Activated CD8-positive, alpha-beta memory T cell treated with anti-CD3 and anti-CD28 coated beads for 4 hours (primary cell): ENCODE measurements at places on chromosomes 11 and 22.

DNA sequence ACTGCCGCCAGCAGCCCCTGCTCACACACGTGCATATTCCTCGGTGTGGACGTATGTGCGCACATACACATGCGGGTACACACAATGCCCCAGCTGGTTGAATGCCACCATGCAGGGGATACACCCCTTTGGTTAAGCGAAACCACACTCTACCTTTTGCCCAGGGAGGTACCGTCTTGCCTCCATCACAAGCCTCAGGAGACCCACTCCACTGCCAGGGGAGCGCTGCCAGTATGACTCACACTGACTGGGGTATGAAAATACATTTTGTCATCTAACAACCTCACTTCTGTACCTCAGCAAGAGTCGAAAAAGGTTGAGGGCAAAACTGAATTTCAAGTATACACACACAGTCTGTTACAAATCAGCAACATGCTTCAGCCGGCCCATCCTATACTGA is 39.4 kb downstream of the TMEM45B start:
- DNase-seq = no peak

DNA sequence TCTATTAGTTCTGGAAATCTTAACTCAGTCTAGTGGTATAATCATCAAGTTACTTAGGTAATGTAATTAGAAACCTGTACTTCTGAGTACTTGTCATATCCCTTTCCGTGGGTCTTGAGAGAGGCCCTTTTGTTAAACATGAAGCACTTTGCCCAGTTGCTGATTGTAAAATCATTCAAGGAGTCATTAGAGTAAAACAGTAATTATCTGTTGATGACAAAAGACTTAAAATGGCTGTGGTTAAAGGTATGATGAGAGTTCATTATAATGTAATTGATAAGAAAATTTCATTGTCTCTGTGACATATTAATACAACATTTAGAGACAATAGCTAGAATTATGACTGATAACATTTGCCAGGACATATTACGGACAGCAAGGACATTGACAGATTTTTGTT is 34.3 kb downstream of the PRR5L start:
- DNase-seq = no peak

- no peak for DNase-seq
Observed at GRCh38 chr22:27310966-27311697, 490.4 kb downstream of the MN1 start.

- DNase-seq = no peak
Observed at GRCh38 chr11:73520353-73521061, 77.4 kb downstream of the FAM168A start.

GRCh38 chr11:109978895-109979294 is 114.3 kb upstream of the ZC3H12C start:
- DNase-seq = no peak

- DNase-seq = no peak
Observed at GRCh38 chr11:134283461-134284230, 7.5 kb downstream of the GLB1L3 start.

DNA sequence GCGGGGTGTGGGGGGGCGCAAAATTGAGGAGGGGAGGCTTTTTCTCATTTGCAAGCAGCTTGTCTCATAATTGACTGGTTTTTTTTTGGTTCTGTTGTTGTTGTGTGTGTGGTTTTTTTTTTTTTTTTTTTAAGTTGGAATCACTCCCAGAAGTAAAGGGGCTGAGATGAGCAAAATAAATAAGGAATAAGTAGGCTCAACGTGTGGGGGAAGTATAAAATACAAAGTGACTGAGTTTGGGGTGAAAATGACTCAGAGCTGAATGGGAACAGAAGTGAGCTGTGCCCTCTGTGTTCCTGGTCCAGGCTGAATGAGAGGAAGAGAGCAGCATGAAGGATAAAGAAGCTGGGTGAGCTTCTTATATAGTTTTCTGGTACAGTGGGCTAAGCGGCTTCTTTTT is 90.0 kb downstream of the GRIK4 start:
- DNase-seq = no peak

DNA sequence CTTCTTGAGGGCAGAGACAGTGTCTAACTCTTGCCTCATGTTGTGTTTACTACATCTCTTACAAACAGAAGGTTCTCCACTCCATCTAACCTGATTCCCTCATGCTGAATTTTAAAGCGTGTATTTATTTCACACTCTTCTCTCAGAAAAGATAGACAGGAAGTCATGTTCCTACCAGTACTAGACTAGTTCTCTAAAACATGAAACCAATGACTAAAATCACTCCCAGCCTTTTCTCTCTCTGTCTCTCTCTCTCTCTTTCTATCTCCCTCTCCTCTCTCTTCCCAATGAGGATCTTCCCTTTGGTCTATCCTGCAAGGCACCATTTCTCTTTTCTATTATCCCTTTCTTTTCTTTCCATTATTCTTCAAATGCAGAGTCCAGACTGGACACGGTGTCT is 391.9 kb upstream of the CADM1 start:
- DNase-seq = no peak

- DNase-seq = no peak
Observed at GRCh38 chr11:14117632-14118031, 155.1 kb downstream of the SPON1 start.

GRCh38 chr11:99277281-99277680 is 256.5 kb downstream of the CNTN5 start:
- DNase-seq = no peak

GRCh38 chr11:11978792-11979487 is 29.5 kb downstream of the DKK3 start:
- DNase-seq = no peak

DNA sequence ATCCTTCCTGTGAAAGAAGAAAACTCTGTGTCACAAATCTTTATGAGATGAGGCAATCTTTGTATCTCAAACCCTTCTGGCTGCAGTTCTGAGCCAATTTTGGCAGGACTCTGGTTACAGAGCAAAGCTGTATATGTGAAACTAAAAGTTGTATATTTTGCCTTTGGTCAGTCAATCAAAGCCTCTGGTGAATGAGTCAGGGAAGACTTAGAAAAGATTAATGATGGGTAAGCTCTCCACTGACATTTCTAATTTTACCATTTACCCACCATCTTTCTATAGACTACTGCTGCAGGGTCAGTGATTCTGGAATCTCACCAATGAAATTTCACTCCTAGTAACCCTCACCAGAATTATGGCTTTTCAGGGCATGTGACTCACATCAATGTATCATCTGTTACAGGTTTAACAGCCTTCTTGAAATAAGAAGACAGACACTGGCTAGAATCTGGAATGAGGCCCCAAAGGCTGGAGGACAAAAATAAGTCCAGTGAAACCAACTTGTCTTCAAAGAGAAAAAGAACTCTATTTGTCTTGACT is 43.3 kb downstream of the USP35 start:
- DNase-seq = no peak

DNA sequence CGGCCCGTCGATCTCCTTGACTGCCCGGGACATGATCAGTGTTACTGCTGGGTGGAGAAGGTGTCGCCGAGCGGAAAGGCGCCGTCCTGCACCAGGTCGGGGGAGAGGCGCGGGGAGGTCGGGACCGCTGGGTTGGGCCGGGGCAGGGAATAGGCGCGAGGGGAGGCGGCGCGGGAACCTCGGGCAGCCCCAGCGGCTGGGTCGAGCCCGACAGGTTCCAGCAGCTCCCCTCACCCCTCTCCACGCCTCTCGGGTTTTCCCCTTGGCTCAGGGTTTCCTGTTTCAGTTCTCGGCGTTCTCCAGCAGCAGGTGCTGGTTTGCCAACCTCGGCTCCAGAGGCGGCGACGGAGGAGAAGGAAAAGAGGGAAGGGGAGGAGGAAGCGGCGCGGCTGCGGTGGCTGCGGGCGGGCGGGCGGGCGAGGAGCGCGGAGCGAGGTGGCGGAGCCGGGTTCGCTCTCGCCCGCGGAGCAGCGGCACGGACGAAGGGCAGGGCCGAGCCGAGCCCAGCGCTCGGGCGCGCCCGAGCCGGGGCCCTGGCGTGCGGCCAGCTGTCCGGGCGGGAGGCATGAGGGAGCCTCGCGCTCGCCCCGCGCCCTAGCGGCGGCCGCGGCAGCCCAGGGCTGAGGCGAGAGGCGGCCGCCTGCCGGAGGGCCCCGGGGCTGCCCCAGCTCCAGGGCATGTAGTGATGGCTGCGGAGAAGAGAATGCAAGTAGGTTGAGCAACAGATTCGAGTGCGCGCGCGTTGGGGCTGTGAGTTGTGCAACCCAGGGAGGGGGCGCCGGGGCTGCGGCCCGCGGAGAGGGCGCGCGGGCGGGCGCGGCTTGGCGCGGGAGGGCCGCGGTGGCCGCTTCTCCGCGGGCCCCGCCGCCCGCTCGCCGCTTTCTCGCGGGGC is at the start of gene ZC3H12C:
TSS of gene ZC3H12C (plus strand) at position 878 of the 892 bp plus-strand sequence. CDS start 20 bp downstream, outside the sequence.
- DNase-seq = no peak

- no peak for DNase-seq
Observed at GRCh38 chr22:38631724-38632123, 24.5 kb downstream of the FAM227A start.

DNA sequence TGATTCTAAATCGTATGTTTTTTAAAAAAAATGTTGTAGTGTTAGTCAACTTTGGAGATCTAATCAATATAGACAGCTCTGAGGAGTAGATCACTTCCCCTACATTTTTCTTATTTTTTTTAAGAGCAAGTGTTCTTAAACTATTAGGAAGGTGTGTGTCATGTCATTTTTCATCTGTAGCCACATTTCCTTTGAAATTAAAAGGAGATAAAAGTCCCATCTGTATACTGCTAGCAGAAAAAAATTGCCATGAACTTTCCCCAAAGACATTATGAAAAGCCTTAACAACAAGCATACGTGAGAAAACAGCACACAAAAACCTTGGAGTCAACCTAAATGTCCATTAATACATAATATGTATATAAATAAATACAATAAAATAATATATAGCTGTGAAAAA is 286.6 kb downstream of the ETS1 start:
- no peak for DNase-seq

DNA sequence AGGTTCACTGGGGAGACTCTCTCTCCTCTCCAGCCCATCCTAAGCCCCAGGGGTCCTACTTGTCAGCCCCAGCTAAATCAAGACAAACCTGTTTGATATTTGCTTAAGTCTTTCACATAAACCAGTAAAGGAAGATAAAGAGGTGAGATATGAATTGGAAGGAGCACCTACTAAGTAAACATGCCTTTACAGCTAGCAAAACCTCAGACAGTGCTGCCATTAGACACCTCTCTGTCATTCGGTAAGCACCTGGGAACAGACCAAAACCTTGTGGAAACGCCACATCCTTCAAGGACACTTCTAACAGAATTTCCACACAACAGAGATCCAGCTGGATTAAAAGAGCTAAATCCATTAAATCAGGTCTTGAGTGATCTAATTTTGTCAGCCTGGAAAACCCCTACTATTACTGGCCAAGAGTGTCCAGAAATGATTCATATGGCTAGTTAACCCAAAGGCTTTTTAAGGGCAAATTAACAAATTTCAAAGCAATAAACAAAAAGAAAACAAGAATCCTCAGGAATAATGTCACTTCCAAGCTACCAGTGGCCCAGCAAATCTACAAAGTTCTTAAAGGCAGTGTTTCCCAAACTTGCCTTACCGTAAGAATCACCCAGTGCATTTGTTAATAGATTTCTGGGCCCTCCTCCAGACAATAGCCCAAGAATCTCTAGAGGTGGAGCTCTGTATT is 2.4 kb downstream of the VPS37C start:
- DNase-seq = no peak

DNA sequence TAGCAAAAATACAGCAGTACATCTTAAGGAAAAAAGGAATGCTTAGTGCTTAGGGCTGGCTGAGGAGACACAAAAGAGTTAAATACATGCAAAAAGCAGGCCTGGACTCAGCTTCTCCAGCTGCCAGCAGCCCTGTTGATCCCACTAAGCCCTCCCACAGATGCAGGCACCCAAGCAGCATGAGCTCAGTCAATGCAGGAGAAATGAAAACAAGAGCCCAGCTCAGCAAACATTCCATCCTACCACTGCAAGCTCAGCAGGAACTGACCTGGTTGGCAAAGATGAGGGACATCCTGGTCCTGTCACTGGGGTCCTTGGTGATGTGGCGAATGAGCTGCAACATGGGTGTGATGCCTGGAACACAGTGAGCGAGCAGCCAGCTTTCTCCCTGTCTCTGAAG is 5.8 kb downstream of the CYB5R2 start:
- no peak for DNase-seq
